Fibroblast of the conjunctiva (primary cell): ENCODE measurements at places on chromosomes 6 and 20.

DNA sequence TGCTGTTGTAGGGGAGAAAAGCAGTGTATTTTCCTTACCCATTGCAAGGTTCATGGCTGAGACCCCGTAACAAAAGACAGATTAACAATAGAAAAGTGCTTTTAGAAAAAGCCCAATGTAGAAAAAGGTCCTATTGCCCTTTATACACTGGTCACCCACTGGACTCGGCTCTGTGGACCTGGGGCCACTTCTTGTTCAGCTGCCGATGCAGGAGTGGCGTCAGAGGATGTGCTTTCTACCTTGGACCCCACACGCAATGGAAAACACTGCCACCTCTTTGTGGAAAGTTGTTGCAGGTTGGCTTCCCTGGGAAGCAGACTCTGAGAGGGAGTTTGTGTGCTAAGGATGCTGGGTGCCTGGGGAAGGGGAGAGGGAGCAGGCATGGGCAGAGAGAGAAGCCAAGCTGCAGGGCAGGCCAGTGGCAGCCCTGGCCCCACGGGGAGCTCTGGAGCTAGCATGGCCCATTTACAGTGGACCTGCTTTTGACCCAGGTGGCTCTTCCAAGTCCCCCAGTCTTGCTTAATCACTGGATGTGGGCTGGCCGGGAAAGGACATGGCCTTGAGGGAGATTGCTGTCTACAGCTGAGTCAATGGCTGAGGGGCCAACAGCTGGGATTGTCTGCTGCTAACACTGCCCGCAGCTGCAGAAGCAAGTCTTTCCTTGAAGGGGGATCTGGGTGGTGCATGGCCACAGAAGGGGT is 142.9 kb downstream of the CDC5L start:
- DNase-seq: no peak

- peak; percentile 31 for DNase-seq
Observed at GRCh38 chr20:25867776-25868649, 171.4 kb upstream of the ZNF337 start.

GRCh38 chr6:138648127-138648526 is 125.4 kb upstream of the CCDC28A start:
- DNase-seq: no peak

DNA sequence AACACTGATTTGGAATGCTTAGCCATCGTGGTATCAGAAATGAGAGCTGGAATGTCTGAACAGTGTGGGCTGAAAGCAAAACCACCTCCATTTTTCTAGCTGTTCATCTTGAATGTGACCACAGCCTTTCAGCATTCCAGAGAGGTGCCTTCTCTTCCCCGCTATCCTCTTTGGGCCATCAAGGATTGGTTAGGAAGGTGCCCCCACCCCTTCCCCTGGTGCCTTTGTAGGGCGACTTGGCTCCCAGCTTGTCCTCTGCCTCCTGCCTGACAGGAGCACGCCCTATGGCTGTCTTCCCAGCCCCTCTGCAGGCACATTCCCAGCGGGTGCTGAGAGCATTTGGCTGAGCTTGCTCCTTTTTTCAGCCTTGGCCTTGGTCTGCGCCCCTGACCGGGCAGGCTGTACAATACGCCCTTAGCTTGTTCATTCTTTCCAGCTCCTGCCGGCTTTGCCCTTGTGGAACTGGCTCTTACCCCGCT is 97.5 kb downstream of the ARMC2 start:
- peak; percentile 39 for DNase-seq

DNA sequence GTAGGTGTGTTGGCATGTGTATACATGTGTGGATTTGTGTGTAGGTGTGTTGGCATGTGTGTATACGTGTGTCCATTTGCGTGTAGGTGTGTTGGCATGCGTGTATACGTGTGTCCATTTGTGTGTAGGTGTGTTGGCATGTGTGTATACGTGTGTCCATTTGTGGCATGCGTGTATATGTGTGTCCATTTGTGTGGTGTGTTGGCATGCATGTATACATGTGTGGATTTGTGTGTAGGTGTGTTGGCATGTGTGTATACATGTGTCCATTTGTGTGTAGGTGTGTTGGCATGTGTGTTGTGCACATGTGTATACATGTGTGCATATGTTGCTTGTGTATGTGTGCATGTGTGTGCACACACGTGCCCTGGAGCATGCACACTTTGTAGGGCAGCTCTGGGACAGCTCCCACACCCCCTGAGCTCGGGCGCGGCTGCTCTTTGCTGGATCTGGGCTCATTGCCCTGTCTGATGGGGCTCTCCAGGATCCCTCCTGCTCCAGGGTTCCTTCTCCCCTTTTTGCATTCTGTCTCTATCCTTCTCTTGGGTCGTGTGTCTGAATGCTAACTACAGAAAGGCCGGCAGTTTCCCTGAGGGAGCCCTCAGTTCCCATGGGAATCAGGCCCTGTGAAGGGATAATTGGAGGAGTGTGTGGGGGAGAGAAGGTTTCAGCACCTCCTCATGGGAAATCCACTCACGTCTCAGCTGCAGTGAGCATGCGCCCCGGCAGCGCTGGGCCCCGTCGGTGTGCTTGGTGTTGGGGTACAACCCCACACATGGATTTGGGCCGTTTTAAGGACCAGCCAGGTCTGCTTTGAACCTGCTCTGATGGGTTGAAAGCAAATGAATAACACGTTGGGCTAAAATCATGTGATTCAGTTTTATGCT is 102.0 kb downstream of the ERMARD start:
- no peak for DNase-seq

- no peak for DNase-seq
Observed at GRCh38 chr6:3290931-3291211, 32.1 kb downstream of the PSMG4 start.

GRCh38 chr20:31842471-31843157 is 2.8 kb downstream of the FOXS1 start:
- DNase-seq: peak; percentile 24

DNA sequence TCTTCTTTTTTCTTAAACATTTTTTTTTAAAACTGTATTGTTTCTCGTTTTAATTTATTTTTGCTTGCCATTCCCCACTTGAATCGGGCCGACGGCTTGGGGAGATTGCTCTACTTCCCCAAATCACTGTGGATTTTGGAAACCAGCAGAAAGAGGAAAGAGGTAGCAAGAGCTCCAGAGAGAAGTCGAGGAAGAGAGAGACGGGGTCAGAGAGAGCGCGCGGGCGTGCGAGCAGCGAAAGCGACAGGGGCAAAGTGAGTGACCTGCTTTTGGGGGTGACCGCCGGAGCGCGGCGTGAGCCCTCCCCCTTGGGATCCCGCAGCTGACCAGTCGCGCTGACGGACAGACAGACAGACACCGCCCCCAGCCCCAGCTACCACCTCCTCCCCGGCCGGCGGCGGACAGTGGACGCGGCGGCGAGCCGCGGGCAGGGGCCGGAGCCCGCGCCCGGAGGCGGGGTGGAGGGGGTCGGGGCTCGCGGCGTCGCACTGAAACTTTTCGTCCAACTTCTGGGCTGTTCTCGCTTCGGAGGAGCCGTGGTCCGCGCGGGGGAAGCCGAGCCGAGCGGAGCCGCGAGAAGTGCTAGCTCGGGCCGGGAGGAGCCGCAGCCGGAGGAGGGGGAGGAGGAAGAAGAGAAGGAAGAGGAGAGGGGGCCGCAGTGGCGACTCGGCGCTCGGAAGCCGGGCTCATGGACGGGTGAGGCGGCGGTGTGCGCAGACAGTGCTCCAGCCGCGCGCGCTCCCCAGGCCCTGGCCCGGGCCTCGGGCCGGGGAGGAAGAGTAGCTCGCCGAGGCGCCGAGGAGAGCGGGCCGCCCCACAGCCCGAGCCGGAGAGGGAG is 580 bp downstream of the VEGFA start:
- DNase-seq: no peak

- DNase-seq: no peak
Observed at GRCh38 chr6:98839781-98840361, 5.5 kb downstream of the POU3F2 start.

DNA sequence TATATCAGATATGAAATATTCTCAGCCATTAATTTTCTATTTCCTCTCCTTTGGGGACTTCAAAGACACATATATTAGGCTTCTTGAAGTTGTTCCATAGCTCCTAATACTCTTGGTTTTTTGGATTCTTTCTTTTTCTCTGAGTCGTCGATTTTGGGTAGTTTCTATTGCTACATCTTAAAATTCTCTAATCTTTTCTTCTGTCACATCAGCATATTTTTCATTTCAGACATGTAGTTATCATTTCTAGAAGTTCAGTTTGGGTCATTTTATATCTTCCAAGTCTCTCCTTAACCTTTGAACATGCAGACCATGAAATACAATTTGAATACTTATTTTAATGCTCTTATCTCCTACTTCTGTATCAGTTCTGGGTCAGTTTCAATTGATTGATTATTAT is 38.9 kb upstream of the SCRT2 start:
- DNase-seq: no peak

GRCh38 chr20:60993433-60994044 is 258.5 kb upstream of the CDH4 start:
- no peak for DNase-seq
